ENCODE measurements at places on chromosomes 16 and 17.

- no peak for DNase-seq
Observed at GRCh38 chr17:35545150-35545549, 7.7 kb upstream of the SLFN12L start.

GRCh38 chr16:3495176-3495575, at the start of gene C16orf90:
Gene C16orf90, minus strand, starts transcription at chr16:3495489. Its CDS starts 68 bp downstream, at chr16:3495421.
- no peak for DNase-seq

GRCh38 chr17:42683407-42684034, 1.2 kb downstream of the CNTNAP1 start:
- no peak for DNase-seq

DNA sequence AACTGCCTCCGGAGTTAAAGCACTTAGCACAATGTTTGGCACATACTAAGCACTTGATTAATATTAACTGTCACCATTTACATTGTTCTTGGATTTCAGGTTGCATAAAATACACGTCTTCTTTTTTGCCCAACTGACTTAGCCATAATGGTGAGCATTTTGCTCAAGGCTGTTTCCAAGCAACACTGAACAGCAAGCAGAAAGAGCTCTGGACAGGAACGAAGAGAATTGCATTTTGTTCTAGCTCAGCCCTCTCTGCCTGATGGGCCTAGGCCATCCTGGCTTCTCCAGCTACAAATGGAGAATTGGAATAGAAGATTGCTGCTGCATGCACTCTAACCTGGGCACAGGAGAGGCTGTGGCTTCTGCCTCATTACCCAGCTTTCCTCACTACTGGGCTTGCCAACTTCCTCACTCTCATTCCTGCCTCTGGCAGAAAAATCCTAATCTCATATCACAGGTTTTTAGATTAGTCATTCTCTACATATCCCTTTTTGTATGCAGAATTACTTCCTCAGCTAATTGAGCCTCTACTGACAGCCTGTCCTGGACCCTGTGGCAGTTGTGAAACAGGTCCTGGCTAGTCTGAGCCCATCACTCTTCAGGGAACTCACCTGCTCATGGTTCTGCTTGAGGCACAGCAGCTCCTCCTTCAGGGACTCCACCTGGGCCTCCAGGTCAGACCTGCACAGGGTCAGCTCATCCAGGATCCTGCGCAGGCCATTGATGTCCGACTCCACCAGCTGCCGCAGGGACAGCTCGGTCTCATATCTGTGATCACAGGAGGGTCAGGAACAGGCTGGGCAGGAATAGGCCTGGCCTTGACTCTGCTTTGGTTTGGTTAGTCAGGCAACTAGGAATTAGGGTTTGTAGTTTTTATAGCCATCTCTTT, 2.5 kb downstream of the KRT33A start:
- DNase-seq: no peak

DNA sequence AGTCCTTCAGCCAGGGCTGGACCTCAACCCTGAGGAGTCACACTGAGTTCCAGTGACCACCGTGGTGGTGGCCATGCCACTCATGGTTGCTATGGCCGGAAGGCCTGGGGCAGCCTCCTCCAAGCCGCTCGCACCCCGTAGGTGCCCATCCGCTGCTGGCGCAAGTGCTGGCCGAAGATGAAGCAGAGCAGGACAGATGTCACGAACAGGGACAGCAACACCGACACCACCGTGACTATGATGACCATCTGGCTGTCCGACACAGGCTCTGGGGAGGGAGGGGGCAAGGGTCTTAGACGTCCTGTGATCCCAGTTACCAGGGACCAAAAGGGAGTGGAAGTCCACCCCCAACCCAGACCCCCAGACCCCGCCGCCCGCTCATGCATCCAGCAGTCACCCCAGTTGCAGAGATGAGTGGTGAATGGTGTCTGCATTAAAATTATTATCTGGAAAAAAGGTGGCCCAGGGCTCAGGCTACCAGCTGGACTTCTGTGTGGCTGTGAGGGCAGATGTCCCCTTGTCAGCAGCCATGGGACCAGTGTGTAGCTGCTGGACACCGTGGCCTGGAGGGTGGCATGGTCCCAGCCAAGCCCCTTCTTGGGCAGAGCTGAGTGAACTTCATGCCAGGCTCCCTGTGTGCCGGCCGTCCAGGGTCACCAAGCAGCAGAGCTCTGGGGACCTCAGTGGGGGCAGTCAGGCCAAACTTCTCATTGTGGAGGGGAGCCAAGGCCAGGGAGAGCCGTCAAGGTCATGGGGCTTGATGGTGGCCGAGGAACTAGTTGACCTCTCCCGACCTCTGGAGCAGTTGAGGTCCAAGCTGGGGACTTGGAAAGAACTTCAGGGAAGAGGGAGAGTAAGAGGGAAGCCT, 4.7 kb downstream of the PRR29 start:
- DNase-seq: no peak

DNA sequence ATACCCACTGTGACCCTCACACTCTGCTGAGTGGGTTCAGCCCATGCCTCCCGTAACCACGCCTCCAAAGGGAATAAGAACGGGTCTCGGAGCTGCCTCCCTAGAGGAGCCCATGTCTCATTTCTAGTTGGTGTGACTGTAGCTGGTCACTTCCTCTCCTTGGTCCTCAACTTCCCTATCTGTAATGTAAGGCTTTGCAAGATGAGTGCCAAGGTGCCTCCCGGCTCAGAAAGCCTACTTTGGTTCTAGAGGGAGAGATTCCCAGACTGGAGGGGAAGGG, 20.8 kb downstream of the C16orf74 start:
- no peak for DNase-seq

GRCh38 chr16:17325476-17326143, 145.2 kb downstream of the XYLT1 start:
- DNase-seq: no peak

DNA sequence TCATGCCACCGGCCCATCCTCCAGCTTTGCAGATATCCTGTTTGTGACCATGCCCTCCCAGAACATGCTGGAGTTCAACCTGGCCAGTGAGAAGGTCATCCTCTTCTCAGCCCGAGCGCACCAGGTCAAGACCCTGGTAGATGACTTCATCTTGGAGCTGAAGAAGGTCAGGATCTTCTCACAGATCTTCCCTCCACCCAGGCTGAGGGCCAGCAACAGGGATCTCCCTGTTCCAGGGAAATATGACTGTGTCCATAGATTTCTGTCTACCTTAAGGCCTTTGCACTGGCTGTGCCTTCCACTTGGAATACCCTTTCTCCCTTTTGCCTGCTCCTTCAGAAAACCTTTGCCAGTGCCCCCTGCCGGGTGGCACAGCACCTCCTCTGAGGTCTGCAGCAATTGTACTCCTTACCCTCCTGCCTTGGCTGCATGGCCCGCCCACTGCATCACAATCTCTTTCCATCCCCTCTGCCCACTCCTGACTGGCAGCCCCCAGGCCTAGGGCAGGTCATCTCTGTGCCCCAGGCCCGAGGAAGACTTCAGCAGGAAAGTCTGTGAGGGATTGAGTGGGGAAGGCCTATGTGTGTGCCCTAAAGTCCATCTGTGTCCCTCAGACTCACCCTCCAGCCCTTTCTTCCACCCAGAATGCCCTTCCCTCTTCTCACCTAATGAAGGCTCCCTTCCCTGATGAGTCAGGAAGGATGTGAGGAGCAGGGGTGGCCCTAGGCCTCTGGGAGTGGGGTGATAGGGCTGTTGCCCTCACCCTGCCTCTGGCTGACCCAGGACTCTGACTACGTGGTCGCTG, 27.3 kb upstream of the ALKBH5 start:
- DNase-seq: no peak

DNA sequence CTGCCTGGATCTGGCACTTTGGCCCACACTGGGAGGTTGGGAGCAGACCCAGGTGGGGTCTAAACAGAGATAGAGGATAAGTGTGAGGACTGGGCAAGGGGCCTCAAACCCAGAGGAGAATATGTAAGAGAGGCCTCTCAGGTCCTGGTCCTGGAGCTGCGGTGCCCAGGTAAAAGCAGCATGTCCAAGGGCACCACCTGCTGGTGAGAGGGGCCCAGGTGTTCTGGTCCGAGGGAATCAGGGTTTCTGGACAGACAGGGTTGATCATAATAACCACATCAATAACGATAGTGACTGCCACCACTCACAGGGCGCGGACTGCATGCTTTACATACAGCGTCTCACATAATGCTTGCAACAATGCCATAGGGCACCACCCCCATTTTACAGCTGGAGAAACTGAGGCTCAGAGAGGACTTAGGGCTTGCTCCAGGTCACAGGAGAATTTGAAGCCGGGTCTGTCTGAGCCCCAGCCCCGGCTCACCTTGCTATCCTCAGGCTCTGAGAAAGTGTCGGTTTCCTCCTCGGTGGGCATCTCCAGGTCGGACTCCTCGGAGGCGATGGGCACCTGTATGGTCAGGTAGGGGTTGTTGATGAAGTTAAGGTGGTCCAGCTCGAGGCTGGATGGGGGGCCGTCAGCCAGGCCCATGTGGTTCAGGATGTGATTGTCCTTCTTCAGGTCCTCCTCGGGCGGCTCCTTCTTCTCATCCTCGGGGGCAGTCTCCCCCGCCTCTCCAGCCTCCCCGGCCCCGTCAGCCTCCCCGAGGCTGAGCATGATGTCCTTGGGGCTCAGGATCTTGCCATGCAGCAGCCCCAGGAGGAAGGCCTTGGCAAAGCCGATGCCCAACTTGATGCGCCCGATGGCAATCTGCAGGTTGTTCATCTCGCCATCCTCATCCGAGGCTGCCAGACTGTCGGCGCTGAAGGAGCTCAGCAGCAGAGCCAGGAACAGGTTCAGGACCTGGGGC, 19.1 kb upstream of the CD79B start:
- DNase-seq: no peak
